ENCODE measurements at places on chromosomes 13 and 19.
A peak's percentile ranks its signal among the peaks of the same experiment; 100 is the strongest.

DNA sequence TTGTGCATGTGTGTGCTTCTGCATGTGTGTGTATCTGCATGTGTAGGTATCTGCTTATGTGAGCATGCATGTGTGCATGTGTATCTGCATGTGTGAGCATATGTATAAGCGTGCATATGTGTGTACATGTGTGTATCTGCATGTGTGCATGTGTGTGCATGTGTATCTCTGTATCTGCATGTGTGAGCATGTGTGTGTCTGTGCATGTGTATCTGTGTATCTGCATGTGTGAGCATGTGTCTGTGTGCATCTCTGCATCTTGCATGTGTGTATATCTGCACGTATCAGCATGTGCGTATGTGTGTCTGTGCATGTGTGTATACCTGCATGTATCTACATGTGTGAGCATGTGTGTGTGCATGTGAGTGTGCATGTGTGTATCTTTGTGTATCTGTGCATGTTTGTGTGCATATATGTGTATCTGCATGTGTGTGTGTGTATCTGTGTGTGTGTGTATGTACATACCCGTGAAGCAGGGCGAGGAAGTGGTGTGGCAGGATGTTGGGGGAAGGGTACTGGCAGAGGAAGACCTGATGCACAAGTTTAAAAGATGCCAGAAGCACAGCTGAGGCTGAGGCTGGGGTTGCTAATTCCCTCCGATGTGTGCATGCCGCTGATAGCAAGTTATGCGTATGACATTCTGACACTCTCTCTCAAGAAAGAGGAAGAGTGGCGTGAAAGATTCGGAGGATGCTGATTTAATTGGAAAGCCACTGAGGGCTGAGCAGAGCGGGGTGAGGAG, 64.2 kb downstream of the TEX29 start:
- no peak for DNase-seq

- peak; percentile 95 for DNase-seq
These were observed 19.0 kb downstream of the MRPS12 start for GRCh38 chr19:38949580-38950367.

- DNase-seq: no peak
These were observed 163.6 kb downstream of the FGF9 start for GRCh38 chr13:21834521-21834920.

GRCh38 chr19:1884291-1884718, 991 bp downstream of the ABHD17A start:
- DNase-seq: no peak

DNA sequence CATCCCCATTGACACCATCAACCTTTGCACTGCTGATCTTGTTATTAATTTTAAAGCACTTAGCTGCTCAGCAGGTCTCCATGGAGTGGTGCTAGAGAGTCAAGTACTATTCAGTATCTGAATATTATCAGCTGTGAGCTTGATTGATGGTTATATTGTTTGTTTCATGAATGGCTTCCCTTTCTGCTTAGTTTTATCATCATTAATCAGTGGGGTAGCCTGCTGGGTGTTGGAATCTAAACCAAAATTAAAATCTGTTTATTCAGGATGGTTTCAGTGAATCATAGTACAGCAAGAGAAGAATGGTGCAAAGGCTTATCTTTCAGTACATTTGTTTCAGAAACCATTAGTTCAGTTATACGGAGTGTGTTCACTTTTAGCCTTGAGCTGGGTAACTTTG, 42.5 kb upstream of the SCEL start:
- DNase-seq: no peak

DNA sequence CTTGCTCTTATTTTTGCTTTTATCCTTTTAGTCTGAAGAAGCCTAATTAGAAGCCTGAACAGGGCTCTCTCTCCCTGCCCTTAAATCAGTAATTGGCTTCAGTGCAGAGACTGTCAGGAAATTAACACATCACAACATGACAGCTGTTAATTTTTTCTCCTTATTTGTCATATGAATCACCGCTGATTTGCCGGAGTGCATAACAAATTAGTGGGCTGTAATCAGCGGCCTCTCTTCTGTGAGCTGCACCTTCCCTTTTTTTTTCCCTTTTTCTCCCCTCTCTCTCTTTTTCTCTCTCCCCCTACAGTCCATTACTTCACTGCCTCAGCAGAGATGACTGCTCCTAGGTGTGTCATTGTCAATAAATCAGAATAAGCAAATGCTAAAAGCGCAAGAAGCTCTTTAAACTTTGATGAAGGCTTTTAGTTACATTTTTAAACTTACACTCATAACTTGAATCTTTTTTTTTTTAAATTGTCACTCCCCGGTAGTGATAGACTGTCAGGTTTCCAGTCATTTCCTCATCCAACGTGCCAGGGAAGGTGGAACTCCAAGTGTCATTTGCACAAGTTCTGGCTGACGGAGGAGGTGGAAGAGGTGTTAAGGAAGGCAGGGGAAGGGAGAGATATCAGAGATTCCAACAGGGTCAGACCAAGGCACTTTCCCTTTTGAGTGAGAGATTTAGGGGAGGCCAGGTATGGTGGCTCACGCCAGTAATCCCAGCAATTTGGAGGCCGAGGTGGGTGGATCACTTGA, 197.1 kb upstream of the TSHZ3 start:
- no peak for DNase-seq

GRCh38 chr13:30743319-30744055, 8.1 kb downstream of the ALOX5AP start:
- no peak for DNase-seq

DNA sequence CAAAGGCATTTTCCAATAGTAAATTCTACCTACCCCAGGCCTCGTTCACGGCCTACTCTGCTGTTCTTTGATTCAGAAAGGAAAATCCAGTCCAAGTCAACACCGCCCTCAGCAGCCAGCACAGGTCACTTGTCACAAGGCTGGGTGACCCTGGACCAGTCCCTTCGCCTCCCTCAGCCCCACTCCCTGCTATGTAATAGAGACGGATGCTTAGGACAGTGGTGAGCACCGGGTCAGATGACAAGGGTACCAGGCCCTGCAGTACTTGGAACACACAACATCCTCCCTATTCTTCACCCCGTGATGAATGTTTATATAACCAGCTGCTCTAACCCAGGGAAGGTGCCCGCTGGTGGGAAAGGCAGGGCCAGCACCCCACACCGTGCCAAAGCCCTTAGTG, 14.3 kb downstream of the LATS2 start:
- DNase-seq: no peak

- DNase-seq: no peak
These were observed 8.1 kb downstream of the MRPL4 start for GRCh38 chr19:10260141-10260584.
